ENCODE measurements at places on chromosomes 4 and X. TPM values are rescaled to one million over a fixed set of nuclear protein-coding genes. Genes with fewer than 3 reads are reported as not detected.
A peak's percentile ranks its signal among the peaks of the same experiment; 100 is the strongest.

DNA sequence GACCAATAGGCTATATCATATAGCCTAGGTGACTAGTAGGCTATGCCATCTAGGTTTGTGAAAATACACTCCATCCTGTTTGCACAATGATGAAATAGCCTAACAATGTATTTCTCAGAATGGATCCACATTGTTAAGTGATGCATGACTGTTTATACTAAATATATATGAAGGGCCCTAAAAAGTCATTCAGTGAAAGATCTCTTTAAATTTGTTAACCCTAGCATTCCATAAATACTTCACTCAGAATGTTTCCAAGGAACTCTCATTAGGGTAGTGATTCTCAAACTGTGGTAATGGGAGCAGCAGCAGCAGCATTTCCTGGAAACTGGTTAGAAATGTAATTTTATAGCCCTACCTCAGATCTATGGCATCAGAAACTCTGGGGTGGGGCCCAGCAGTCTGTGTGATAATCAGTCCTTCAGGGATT lies 74.9 kb downstream of the PRRG1 start:
- no peaks in the 10 kb centered on the region for H3K27me3 ChIP-seq
- no peaks in the 10 kb centered on the region for H3K36me3 ChIP-seq
- H3K4me3 ChIP-seq, result no peak overlapping the region
- DNase-seq, result no peak
- no peak overlapping the region for H3K27ac ChIP-seq

The GLRA3 gene
- total RNA-seq, result not detected

DNA sequence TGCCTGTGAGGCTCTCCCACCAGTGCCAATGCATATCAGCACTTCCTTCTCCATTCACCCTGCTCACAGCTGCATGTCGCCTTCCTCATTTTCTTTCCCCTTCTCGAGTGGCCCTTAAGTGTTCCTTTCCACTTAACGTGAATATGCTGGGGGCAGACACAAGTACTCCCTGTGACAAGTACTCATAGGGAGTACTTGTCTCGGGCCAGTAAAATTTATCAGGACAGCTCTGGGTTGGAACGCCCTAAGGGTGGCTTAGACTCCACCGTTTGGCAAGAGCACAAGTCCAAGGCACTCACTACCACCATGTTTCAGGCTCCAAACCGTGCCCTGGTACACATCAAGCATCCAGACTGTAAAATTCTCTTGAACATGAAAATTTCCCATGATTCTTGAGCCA lies 3.9 kb upstream of the LDOC1 start:
- H3K4me1 ChIP-seq, result no peaks in the 10 kb centered on the region
- H3K36me3 ChIP-seq, result no peaks in the 10 kb centered on the region
- H3K27ac ChIP-seq, result no peak overlapping the region
- no peak overlapping the region for H3K4me3 ChIP-seq

The AMELX gene
- not detected for total RNA-seq

The ARMCX1 gene
- total RNA-seq, result 4.7 TPM

- H3K4me1 ChIP-seq, result no peaks in the 10 kb centered on the region
- no peak overlapping the region for H3K4me3 ChIP-seq
- no peaks in the 10 kb centered on the region for H3K27me3 ChIP-seq
- peak overlapping the region; percentile 63 for H3K27ac ChIP-seq
Observed at GRCh38 chr4:54586320-54586955, 71.3 kb upstream of the KIT start.

- no peak overlapping the region for H3K4me3 ChIP-seq
- no peaks in the 10 kb centered on the region for H3K4me1 ChIP-seq
- H3K27ac ChIP-seq, result no peak overlapping the region
Observed at GRCh38 chr4:161573836-161574235, 590.0 kb downstream of the FSTL5 start.

DNA sequence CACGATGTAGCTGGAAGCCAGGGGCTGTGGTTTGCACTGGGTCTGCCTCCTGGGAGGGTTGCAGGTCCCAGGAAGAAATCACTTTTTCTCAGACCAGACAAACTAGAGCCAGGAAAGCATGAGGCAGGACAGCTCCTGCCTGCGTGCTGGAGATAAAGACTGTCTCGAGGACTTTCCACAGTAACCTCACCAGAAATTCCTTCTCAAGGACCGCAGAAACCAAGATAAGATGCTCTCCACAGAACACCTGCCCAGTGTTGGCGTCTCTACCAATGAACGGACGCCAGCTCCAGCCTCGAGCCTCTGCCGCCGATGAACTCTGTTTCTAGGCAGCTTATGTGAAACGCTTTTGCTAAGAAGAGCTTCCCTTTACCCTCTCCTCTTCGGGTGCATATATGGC lies 76.9 kb upstream of the AFAP1 start:
- DNase-seq, result no peak
- H3K36me3 ChIP-seq, result no peaks in the 10 kb centered on the region
- H3K4me3 ChIP-seq, result no peak overlapping the region
- H3K4me1 ChIP-seq, result no peaks in the 10 kb centered on the region
- H3K27me3 ChIP-seq, result no peaks in the 10 kb centered on the region
- H3K27ac ChIP-seq, result no peak overlapping the region

The FDCSP gene
- not detected for total RNA-seq

GRCh38 chr4:25540734-25541133 lies 114.9 kb upstream of the SLC34A2 start:
- H3K36me3 ChIP-seq, result no peaks in the 10 kb centered on the region
- H3K4me3 ChIP-seq, result no peak overlapping the region
- H3K27ac ChIP-seq, result no peak overlapping the region
- H3K4me1 ChIP-seq, result no peaks in the 10 kb centered on the region

The GPAT3 gene
- total RNA-seq, result 15.1 TPM
